ENCODE measurements at places on chromosomes 2 and 18.

GRCh38 chr2:110780461-110780860, 48.1 kb downstream of the ACOXL start:
- DNase-seq = no peak

DNA sequence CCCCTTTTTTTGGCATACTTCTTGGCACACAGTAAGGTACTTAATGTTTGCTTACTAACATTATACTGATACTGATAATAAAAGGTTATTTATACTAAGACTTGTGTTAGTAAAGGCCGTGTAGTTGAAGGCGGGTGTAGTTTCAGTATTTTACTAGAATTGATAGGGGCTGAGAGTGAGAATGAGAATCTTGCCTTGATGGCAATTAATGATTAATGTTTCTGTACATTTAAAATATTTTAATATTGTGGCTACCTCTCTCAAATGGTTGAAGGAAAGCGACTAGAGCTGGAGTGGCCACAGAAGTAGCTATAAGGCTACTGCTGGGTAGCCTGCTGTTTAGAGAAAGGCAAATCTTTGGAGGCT, 29.3 kb downstream of the PELI1 start:
- no peak for DNase-seq

DNA sequence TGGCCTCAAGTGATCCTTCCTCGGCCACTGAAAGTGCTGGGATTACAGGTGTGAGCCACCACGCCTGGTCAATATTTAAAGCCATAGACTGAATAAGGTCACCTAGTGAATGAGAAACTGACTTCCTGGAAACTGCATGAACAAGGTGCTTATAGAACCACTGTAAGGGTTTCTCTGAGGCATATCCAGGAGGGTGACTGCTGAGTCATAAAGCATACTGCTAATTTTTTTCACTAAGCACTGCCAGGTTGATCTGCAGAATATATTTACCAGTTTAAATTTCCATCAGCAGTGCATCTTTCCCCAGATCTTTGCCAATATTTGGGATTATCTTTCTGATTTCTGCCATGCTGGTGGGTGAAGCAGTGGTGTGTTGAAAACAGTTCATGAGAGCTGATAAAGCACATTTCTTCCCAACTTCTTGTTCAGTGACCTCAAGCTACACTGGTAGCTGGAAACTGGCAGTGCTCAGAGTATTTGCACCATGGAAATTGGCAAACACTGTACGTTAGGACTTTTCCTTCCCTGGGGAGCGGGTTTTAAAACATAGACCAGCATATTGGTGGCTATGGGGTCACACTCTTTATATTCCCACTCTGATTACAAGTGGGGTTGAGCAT, 4.2 kb upstream of the CLIP4 start:
- DNase-seq = no peak

GRCh38 chr18:26183395-26184112, 42.7 kb upstream of the TAF4B start:
- DNase-seq = no peak

GRCh38 chr2:205680067-205680466, 2.2 kb upstream of the NRP2 start:
- DNase-seq = peak; percentile 73

GRCh38 chr18:40407909-40408308, 1547.1 kb upstream of the PIK3C3 start:
- DNase-seq = no peak

GRCh38 chr18:58911241-58911640, 46.6 kb downstream of the ZNF532 start:
- no peak for DNase-seq

GRCh38 chr2:47072018-47072691, 83.0 kb downstream of the STPG4 start:
- no peak for DNase-seq

DNA sequence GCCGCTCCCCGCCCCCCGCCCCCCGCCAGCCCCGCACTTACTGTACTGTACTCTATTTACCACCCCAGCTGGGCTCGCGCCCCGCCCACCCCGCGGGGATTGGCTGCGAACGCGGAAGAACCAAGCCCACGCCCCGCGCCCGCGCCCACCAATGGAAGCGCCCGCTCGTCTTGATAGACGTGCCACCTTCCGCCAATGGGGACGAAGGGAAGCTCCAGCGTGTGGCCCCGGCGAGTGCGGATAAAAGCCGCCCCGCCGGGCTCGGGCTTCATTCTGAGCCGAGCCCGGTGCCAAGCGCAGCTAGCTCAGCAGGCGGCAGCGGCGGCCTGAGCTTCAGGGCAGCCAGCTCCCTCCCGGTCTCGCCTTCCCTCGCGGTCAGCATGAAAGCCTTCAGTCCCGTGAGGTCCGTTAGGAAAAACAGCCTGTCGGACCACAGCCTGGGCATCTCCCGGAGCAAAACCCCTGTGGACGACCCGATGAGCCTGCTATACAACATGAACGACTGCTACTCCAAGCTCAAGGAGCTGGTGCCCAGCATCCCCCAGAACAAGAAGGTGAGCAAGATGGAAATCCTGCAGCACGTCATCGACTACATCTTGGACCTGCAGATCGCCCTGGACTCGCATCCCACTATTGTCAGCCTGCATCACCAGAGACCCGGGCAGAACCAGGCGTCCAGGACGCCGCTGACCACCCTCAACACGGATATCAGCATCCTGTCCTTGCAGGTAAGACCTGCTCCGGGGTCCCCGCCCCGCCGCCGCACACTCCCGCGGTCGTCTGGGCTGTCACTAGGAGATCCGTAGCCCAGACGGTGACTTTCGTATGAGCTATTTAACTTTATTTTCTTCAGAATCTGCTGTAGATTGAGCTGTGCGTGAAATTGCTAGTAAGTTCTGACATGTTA, at the start of gene ID2:
Gene ID2 (plus strand): TSS at position 271 of the 907 bp plus-strand sequence. CDS start 110 bp downstream, at position 381.
- DNase-seq = peak; percentile 98

DNA sequence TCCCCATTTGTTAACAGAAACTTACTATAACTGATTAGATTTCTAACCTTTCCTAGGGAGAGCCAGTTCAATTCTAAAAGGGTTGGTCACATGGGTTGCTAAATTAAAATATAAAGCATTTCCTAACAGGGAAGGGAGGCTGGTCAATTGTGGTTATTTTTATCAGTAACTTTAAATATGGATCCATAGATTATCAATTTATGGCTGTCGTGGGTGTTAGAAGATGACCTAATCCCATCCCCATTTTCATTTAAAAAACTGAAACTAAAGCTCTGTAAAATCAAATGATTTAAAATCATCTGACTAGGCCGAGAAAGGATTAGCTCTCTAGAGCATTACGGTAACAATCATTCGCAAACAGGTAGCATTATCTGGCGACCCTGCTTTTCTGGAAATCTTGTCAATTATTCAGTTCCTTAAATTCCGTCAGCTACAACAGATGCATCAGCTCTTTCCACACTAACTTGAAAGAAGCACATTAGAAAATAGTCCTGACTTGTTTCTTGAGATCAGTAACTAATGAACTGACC, 953 bp upstream of the HNRNPA3 start:
- no peak for DNase-seq

- no peak for DNase-seq
Measured at GRCh38 chr2:75379476-75380210, 180.3 kb upstream of the TACR1 start.

GRCh38 chr2:14220101-14220500, 412.4 kb upstream of the LRATD1 start:
- no peak for DNase-seq
